ENCODE measurements at places on chromosomes 1 and 21.
A peak's percentile ranks its signal among the peaks of the same experiment; 100 is the strongest.

GRCh38 chr1:54781023-54781723 is 16.9 kb upstream of the PARS2 start:
- no peak for DNase-seq

DNA sequence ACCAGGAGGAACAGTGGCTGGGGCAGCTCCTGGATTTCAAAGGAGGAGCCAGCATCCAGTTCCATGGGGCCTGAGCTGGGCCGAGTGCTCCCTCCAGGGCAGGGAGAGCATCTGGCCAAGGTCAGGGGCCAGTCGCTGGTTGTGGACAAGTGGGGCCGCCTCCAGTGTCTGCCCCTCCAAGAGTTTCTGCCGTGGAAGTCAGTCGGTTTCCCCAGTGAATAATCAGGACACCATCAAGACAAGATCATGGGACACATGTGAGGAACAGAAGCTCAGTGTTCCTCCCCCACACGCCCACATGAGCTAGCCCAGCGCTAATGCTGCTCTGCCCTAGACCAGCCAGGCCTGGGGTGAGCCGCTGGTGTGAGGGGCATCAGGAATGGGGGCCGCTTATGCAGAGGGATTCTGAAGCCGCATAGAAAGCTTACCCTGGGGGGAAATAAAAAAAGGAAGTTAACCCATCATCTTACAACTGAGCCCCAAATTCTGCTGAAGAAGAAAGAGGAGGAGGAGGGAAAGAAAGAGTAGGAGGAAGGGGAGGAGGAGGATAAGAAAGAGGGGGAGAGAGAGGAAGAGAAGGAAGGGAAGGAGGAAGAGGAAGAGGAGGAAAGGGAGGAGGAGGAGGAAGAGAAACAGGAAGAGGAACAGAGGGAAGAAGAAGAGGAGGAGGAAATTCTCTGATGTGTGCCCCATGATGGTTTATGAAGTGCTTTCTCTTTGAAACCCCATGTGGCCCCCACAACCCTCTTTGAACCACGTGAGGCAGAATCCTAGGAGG is 198.4 kb downstream of the MATN1 start:
- DNase-seq: no peak

DNA sequence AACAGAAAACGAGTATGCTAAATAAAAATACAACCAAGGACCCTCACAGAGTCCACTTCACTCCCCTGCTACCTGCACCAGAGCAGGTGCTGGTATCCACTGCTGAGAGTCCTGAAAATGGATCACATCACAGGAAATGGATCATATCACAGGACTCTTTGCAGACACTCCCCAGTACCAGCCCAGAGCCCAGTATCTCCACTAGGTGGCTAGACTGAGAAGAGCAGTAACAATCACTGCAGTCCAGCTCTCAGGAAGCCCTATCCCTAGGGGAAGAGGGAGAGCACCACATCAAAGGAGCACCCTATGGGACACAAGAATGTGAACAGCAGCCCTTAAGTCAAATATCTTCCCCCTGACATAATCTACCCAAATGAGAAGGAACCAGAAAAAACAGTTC is 28.0 kb downstream of the AGBL4 start:
- DNase-seq: no peak

- DNase-seq: no peak
Measured at GRCh38 chr1:203159844-203160243, 15.8 kb downstream of the MYBPH start.

DNA sequence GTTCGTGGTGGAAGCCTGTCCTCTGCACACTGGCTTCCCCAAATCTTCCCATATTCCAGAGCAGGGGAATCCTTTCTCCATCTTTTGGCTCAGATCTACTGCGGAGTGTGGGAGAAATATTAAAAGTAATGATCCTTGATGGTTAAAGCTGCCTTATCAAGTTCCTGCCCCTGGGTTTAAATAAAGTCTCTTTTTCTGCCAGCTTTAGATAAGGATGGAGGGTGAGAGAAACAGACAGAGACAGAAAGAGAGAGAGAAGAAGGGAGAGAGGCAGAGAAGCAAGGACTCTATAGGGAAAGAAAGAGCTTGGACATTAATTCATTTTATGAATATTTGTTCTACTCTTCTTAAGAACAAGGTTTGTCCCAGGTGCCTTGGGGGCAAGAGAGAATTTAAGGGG is 98.0 kb downstream of the KCNJ15 start:
- DNase-seq: no peak

DNA sequence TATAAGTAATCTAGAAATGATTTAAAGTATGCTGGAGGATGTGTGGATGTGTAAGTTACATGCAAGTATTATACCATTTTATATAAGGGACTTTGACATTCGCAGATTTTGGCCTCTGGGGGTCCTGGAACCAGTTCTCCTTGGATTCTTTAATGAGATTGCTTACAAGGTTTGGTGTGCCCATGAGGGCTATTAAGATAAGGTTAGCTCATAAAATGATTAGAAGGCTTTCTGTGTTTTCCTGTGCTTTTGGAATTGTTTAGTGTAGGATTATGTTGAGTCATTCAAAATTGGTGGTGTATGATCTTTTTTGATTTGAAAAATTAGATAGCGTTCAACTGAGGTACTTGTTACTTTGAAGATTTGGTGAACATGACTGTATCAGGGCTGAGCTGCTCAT is 5.6 kb downstream of the USP25 start:
- DNase-seq: no peak

DNA sequence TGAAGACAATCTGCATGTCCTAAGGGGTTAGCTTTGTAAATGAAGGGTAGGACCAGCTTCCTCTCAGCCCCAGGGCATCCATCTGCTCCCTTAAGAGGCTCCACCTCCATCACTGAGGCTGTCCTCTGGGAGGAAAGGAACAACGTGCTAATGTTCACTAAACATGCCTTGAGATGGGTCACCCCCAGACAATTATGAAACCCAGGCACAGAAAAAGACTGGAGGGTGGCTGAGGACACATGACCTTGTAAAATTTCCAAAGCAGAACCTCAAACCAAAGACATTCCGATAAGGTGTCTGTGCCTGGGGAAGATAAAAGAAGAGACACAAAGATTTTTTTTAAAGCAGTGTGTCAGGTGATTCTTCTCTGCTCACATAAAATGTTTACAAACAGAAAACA is 37.6 kb upstream of the ZNF124 start:
- no peak for DNase-seq

GRCh38 chr1:42913426-42914091 is 45.1 kb downstream of the SLC2A1 start:
- DNase-seq: peak; percentile 68

DNA sequence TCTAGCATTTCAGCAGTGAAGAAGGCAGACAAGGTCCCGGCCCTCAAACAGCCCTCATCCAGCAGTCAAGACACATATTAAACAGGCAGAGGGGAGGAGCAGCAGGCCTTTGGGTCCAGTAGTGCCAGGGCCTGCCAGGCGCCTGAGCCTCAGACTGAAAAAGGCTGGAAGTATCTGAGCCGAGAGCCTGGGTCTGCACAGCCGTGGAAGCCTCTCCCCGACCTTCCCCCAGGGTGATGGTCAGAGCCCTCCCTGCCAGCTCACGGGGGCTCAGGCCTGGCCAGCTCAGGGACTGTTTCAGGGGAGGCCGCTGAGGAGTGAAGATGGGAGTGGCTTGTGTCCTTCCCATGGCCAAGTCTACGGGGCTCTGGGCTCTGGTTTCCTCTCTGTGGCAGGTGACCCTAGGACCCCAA is 565.2 kb downstream of the PTPRU start:
- DNase-seq: no peak

DNA sequence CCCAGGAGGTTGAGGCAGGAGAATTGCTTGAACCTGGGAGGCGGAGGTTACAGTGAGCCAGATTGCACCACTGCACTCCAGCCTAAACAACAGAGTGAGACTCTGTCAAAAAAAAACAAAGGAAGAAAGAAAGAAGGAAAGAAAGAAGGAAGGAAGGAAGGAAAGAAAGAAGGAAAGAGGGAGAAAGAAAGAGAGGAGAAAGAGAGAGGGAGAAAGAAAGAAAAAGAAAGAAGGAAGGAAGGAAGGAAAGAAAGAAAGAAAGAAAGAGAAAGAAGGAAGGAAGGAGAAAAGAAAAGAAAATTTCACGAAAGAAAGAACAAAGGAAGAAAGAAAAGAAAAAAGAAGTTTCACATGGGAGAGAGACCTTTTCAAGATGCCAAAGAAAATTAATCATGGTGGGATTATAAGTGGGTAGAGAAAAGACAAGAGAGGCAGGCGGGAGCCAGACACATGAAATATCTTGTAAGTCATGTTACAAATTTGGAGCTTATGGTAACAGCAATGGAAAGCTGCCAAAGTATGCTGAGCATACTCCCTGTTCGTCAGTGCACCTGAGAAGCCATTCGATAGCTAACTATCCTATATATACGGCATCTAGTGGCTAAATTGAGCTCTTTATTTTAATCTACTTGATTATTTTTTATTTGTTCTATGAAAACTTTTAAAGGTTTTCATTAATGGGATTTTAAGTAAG is 41.3 kb upstream of the TNFSF4 start:
- DNase-seq: no peak

GRCh38 chr1:220271706-220272046 is 577 bp downstream of the RAB3GAP2 start:
- peak; percentile 2 for DNase-seq

DNA sequence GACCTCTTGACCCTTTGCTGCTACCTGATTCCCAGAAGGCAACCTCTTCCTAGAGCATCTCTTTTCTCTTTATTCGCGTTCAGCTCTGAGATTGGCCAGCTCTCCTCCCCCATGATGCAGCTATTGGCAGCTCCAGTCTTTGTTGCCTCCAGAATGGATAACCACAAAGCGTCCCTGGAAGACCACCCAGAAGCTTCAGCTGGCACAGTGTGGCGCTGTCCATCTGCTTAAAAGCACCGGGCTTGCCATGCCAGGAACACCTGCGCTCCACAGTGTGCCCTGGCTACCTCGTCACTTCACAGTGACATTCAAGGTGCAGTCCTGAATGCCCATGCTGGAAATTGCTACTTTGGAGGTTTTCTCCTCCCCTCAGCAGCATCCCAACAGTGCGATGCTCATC is 353.9 kb downstream of the LMO4 start:
- no peak for DNase-seq

- no peak for DNase-seq
Measured at GRCh38 chr1:83546874-83547273, 452.1 kb downstream of the TTLL7 start.

DNA sequence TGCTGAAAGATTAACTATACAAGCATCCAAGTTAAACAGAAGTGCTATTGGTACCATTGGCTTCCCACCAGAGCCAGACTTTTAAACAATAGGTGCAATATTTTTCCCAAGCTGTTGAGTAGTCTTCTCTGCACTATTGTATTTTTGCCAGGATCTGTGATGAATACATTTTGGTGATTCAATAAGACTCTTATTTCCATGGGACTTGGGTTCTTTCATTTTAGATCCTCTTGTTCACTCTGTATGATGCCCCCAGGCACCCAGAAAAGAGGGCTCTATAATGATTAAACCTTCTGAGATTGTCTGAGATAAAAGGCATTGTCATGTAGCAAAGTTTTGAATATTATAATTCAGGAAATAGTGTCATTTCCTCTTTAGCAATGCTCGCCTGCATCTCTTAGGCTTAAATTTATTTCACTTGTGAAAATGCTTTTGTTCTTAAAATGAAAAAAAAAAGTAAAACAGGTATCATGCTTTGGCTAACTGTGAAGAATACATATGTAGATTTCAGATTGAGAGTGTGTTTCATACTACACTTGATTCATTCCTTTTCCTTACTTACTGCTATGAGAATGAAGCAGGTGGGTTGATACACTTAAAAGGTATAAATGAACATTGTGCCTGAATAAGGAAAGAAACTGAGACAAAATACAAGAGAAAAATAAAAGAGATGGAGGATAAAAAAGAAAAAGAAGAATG is 275.0 kb downstream of the HMCN1 start:
- no peak for DNase-seq

- no peak for DNase-seq
Measured at GRCh38 chr1:38269923-38270848, 223.6 kb upstream of the POU3F1 start.

DNA sequence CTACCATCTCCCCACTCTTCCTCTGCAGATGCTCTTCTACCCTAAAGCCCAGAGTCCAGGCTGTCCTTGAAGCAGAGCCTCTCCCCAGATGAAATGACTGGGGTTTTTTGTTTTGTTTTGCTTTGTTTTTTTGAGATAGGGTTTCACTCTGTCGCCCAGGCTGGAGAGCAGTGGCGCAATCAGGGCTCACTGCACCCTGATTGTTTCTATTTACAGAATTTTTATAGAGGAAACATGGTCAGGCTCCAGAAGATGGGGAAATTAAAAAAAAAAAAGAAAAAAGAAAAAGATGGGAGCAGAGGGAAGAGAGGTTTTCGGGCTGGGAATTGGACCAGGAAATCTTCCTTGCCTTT is 43.7 kb upstream of the ZNF281 start:
- DNase-seq: no peak

GRCh38 chr1:1927751-1928150 is 8.7 kb upstream of the TMEM52 start:
- no peak for DNase-seq

- no peak for DNase-seq
Measured at GRCh38 chr21:33522953-33523349, 19.0 kb downstream of the GART start.

- DNase-seq: no peak
Measured at GRCh38 chr1:9010781-9011323, 15.4 kb downstream of the SLC2A7 start.

DNA sequence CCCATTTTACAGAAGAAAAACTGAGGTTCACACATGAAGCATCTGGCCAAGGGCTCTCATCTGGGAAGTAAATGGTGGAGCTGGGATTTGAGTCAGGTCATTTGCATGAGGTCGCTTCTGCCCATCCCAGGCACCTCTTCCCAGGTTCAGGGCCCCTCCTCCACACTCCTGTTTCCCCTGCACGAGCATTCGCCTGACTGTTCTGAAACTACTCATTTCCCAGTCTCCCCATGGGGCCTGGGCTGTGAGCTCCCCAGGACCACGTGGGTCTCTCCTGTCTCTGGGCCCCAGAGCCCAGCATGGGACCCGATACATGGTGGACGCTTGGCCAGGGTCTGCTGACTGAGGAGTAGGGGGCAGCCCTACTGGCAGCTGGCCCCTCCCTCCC is 360.8 kb downstream of the MATN1 start:
- no peak for DNase-seq

DNA sequence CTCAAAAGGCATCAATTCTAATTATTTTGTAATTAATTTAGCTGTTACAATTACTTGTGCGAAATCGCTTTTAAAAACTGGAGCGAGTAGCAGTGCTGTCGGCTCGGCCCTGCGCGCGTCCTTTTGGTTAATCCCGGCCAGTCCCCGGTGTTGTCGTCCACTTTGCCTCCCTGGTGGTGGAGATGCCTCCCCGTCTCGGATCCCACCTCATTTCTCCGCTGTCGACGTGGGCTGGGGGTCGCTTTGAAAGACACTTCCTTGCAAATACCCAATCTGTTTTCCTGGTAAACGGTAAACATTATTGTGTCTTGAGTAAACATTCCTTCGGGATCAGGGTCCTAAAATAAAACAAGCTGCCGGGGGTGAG is 3.7 kb downstream of the FOXD3 start:
- DNase-seq: no peak

DNA sequence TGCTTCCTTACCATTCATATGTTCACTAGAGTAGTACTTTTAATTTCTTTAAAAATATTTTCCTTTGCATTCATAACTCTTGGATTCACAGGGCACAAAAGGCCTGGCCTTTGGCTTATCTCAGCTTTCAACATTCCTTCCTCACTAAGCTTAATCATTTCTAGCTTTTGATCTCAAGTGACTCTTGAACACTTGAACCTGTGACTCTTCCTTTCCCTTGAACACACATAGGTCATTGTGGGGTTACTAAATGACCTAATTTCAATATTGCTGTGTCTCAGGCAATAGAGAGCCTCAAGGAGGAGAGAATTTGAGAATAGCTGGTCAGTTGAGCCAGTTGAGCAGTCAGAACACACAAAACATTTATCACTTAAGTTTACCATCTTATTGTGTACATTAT is 49.9 kb downstream of the COL11A1 start:
- no peak for DNase-seq

- no peak for DNase-seq
Measured at GRCh38 chr1:5456090-5456811, 536.0 kb downstream of the NPHP4 start.

All from central memory CD4-positive, alpha-beta T cell (primary cell).